ENCODE measurements at places on chromosomes 13 and 19. TPM values are rescaled to one million over a fixed set of nuclear protein-coding genes. Genes with fewer than 3 reads are reported as not detected.

Gene ZNF506
- 16.3 TPM for total RNA-seq

Gene ZNF714
- 13.6 TPM for total RNA-seq

Gene ABHD8
- total RNA-seq = 11.7 TPM

Gene PLPP2
- total RNA-seq = 14.3 TPM

Gene MBD3L3
- not detected for total RNA-seq

Gene KIR2DL3
- total RNA-seq = not detected

Gene SGCG
- total RNA-seq = not detected

Gene CYP4F3
- not detected for total RNA-seq

Gene TMEM190
- not detected for total RNA-seq
